Epithelial cell of proximal tubule (primary cell): ENCODE measurements at places on chromosomes 11 and 22.

GRCh38 chr11:61749591-61750217, 2.7 kb upstream of the MYRF start:
- no peak for DNase-seq

GRCh38 chr22:50048061-50048765, 9.9 kb downstream of the TTLL8 start:
- no peak for DNase-seq

DNA sequence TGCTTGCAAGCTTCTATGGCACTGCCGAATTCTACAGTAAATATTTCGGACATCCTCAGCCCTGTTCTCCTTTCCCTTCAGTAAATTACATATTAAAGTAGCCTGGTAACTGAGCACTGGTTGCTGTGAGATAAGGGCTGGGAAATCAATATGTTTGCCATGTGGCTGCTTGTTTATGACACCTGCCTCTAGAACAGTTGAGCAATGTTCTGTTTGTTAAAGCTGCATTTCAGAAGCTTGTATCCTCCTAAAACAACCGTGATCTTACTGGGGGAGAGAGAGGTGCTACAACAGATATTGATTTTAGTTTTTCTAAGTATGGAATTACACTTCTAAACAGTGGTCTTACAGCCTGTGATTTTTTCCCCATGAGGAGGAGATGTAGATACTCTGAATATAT, 39.4 kb downstream of the ZBTB16 start:
- no peak for DNase-seq

DNA sequence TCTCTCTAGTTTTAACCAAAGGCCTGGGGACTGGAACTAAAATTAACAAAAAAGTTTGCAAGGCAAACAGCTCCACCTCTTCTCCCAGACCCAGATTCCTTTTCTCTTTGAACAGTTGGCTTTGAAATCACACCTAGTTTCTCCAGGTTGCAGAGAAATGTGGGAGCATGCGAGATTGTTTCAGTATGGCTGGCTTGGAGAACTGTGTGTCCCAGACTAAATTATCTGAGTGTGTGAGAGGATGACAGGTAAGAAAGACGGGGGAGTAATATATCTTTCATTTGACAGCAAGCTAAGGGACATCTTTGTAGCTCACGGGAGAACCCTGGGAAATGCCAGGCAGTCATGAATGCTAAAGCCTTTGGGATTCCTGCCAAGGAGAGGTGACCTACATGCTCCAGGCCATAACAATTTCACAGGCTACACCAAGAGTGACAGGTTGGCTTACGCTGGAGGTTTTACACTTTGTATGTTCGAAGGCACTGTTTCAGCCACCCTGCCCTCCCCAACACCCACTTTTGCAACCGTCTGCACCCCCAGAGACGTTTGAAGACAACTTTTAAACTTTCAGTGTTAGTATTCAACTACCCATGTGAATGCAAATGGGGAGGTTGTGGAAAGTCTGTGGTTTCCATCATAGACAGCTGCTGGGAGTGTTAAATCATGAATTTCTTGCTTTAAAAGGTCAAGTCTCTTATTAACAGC, 109.3 kb upstream of the SNX19 start:
- no peak for DNase-seq

DNA sequence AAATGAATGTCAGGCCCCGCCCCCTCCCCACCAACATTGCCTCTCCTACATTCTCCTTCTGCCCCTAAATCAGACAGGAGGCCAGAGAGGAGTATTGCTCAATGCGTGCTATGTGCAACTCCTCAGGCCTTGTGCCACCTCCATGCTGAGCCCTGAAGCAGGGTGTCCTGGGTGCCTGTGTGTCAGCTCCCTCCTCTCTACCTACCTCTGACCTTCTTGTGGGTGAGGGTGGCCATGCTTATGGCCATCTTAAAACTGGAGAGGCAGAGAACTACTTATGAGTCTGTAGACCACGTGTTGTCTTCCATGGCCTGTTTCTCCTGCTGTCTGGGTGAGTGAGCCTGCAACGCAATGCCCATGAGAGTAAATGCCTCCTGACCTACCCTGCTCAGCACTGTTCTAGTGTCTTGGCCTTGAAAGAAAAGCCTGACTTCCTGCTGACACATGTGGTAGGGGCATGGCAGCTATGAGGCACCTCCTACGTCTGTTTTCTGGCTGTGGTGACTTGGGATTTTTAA, 10.5 kb downstream of the MCAM start:
- DNase-seq, result no peak

- DNase-seq, result no peak
Measured at GRCh38 chr11:128323381-128323780, 264.0 kb downstream of the ETS1 start.

- DNase-seq, result no peak
Measured at GRCh38 chr11:130427581-130428315, 661 bp downstream of the ADAMTS8 start.

- DNase-seq, result no peak
Measured at GRCh38 chr11:88501541-88501940, 164.0 kb upstream of the CTSC start.

DNA sequence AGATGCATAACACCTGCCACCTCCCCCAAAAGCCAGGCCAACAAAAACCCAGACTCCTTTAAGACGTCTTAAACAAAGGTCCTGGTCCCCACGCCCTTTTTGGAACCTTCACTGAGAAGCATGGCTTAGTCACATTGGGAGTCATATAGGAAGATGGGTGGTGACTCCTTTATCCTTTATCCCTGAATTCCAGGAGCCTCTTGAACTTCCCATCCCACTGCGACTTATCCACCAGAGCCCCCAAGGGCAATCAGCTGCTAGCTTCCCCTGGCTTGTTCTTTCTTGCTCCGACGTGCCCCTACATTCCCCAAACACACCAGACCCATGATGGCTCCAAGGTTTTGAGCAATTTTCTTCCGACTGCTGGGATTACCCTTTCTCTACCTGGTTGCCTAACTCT, 567.0 kb upstream of the CADM1 start:
- DNase-seq, result no peak
